ENCODE measurements at places on chromosomes 5 and 9.

GRCh38 chr9:79780559-79780958 is 208.8 kb downstream of the TLE4 start:
- DNase-seq = no peak

- no peak for DNase-seq
Observed at GRCh38 chr9:33718987-33719386, 76.4 kb upstream of the PRSS3 start.

- DNase-seq = peak; percentile 12
Observed at GRCh38 chr5:43191740-43192557, at the start of gene NIM1K. Gene NIM1K (plus strand): TSS chr5:43192225. CDS start chr5:43245776, 53,551 bp downstream.

DNA sequence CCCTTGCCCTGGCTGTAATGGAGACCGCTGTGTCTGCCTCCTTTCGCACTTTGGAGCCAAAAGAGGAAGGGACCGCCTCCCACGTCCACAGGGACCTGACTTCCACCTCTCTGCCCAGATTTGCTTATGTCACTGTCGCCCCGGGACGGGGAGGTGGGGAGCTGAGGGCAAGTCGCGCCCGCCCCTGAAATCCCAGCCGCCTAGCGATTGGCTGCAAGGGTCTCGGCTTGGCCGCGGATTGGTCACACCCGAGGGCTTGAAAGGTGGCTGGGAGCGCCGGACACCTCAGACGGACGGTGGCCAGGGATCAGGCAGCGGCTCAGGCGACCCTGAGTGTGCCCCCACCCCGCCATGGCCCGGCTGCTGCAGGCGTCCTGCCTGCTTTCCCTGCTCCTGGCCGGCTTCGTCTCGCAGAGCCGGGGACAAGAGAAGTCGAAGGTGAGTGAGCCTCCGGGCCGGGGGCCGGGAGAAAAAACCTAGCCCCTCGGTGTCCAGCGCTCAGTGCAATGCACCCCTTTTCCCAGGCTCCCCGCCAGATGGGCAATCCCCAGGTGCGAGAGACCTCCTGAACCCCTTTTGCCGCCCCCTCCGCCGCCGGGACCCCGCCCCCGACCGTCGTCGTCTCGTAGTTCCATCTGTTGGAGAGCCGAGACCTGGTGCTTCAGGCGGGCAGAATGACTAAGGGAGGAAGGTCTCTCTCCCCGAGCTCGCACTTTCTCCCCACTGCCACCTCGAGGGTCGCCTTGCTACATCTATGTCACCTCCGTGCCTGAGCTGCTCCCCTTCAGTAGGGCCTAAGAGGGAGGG is at the start of gene GPX3:
TSS of gene GPX3 (plus strand) at position 288 of the 807 bp plus-strand sequence. CDS start at position 352, 64 bp downstream.
- no peak for DNase-seq

GRCh38 chr5:23675456-23675855 is 168.0 kb downstream of the PRDM9 start:
- DNase-seq = no peak

- DNase-seq = no peak
Observed at GRCh38 chr5:38291355-38291754, 33.0 kb downstream of the EGFLAM start.

DNA sequence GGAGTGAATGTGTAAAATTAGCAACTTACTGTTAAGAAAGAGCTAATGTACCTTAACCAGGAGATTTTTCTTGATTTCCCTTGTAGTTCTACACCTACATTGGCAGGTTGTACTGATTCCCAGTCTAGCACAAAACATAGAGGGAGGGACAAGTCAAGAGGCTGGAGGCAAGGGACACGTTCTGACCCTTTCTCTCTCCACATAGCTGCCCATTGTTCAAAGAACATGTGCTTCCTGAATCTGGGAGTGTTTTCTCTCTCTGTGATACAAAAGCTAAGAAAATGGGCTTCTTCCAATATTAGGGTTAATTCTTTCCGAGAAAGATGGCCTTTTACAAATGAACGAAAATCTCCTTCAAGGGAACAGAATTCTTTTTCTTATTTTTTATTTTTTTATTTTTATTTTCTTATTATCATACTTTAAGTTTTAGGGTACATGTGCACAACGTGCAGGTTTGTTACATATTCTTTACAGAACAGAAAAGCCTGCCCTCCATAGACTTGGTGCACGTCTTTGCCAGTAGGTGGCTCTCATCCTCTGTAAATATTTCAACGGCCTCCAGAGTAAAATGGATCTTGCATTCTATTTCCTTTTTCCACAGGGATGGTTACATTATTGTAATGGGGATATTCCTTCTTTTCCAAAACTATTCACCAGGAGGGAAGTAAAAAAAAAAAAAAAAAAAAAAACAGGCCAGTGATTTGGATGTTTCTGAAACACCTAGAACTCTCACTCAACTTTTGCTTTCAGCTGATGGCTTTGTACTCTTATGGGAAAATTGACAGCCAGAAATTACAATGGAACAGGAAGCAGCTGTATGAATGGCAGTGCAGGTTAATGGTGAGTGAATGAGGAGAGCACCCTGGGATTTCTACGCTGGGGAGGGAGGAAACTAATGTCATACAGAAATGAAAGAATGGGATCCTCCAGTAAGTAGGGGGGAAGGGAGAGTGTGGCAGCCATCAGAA is 13.1 kb upstream of the IFNA5 start:
- no peak for DNase-seq

GRCh38 chr5:87951661-87952060 is 317.0 kb downstream of the TMEM161B start:
- no peak for DNase-seq

DNA sequence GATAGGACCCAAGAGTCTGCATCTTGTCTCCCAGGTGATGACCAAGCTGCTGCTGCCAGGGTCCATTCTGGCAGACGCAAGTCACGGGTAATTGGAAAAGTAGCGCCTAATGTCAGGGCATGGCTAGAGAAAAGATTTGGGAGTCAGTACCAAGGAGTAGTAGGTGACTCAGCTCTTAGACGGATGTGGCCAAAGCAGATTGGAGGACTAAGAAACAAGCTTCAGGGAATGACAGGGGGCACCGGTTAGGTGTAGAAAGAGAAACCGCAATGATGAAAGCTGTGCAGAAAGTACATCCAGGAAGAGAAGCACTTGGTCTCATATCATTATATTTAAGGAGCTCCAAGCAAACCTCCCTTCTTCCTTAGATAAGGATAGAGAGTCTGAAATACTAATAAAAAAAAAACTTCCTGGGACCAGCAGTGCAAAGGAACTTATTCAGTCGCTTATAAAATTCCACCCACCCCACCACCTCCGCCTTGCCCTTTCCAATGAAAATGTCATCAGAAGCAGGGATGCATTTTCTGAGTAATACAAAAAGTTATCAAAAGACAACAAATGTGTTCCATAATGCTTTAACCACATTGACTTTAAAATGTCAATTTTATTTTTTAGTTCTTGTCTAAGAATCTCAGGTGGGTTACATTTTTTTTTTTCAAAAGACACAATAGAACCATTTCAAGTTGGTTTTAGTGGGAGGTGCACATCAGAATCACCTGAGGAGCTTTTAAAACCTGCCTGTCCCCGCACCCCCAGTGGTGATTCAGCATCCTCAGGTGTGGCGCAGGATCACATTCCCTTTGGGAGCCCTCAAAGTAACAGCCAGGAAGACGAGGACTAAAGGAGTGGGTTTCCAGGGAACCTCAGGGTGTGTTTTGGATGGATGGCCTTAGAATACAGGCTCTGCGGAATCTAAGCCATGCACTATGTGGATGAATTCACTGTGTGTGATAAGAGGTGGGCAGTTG is 31.2 kb downstream of the PTPN3 start:
- no peak for DNase-seq

DNA sequence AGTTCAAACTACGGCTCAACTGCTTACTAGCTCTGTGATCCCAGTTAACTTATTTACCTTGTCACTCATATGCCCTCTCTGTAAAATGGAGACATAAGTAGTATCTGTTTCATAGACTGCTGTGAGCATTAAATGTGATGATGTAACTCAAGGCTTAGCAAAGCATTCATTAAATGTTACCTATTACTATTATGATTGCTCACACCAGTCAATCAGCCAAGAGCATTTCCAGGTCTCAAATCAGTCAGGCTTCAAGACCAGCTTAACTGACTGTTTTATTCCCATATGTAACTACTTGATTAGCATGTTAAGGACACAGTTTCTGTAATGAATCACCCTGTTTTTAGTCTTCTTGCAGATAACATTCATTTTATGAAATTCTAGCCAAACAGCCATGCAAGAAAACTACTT is 413.3 kb downstream of the MLLT3 start:
- DNase-seq = no peak

DNA sequence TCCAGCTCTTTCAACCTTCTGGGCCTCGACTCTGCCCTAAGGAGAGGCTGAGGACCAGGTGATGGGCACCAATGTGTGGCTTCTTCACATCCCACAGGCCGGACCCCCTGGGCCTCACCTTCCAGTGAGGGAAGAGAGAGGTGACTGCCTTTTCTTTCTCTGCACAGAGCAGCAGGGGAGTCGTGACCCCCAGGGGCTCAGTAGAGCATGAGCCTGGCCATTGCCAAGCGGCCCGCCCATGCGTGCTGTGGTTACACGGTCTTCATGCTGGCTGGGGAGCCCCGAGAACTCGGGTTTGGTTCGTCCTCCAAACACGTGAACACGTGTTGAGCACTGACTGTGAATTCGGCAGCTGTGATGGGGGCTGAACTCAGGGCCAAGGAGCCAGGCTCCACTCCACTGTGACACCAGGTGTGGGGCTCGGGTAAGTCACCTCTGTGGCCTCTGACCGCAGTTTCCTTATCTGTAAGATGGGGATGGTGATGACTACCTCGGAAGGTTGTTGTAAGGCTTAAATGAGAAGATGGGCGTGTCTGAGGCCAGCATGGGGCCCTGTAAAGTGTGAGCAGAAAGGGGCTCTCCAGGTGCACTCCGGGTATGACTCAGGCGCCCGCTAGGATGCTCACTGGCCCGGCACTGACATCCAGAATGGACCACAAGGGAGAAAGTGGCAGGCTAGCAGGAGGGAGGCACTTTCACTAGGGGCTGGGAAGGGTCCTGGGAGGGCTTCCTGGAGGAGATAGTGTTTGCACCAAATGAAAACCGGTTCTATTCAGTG is 13.4 kb upstream of the GRHPR start:
- DNase-seq = no peak

- DNase-seq = no peak
Observed at GRCh38 chr5:125461641-125462072, 715.2 kb upstream of the ZNF608 start.

DNA sequence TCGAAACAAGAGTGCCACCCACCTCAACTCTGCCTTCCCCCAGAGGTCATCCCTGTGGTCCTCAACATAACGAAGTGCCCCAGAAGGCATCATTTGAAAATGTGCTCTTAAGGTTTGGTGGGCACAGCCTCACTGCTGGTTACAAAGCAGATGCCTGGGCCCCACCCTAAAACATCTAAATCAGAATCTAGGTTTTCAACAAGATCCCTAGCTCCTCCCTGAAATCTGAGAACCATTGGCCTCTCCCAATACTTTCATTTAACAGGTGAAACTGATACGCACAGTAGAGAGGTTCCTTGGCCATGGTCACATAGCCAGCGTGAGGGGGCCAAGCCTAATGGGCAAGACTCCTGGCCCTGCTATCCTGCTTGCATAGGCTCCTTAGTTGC is 376.2 kb upstream of the CLINT1 start:
- DNase-seq = no peak

- no peak for DNase-seq
Observed at GRCh38 chr5:87081016-87081415, 186.7 kb upstream of the RASA1 start.

DNA sequence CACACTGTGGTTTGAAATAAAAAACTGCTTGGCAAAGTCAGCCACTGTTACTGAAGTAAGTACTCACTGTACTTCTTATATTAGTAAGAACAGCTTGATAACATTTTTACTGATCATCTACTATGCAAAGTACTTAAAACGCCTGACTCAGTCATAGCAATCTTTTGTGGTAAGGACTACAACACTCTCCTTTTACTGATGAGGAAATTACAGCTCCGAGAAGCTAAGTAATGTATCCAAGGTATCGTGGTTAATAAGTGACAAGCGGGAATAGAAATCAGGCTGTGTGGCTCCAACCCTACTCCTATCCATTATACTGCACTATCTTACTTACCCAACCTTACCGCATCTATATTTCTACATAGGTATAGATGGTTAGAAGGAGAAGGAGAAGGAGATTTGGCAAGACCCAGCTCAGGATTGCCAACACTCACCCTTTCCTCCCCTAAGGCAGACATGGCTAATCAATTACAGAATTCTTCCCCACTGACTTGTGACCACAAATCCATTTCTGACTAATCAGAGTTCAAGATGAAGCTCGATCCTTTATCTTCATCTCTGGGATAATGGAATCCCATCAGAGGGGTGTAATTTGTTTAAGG is 281.4 kb downstream of the SPOCK1 start:
- no peak for DNase-seq

DNA sequence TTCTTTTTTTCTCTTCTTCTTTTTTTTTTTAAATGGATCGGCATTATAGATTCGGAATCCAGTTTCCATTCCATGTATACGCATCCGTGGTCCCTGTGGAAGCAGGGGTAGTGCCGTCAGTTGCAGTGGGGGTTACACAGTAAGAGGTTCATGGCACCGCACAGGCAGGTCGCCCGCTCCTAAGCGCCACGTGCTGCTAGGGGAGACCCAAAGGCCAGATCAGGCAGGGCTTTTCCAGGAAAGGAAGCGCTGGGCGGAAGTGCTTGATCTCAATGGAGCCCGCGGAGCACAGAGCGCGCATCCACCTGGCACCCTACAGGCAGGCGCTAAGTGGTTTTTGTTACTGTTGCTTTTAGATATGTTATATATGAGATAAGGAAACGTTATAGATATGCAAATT is 174.8 kb upstream of the OR13F1 start:
- no peak for DNase-seq

DNA sequence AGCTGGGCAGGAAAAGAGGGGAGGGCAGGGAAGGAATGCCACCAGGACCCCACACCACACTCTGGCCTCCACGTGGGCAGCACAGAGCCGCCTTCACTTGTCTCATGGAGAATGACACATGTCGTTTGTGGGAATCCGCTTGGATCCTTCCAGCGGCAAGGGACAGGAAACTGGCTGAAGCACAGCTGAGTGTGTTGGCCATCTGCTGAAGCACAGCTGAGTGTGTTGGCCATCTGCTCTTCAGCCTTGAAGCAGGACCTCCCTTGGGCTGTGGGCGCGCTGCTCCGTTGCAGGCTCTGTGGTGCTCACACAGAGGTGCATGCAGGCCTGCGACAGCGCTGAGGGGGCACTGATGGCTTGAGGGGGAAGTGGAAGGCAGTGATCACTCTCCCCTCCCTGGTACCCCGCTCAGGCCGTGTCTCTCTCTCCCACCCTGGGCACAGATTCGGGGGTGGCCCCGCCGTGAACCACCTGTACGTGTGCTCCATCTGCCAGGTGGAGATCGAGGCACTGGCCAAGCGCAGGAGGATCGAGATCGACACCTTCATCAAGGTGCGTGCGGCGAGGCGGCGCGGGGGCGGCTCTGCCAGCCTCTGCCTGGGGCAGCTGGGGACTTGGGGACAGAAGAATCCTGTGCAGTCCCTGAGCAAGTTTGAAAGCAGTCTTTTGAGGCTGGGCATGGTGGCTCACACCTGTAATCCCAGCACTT is 40.6 kb downstream of the USP20 start:
- no peak for DNase-seq

- DNase-seq = peak; percentile 28
Observed at GRCh38 chr5:150263801-150264621, 25.6 kb downstream of the CAMK2A start.

- DNase-seq = no peak
Observed at GRCh38 chr5:50965654-50966375, 299.4 kb downstream of the PARP8 start.

- DNase-seq = no peak
Observed at GRCh38 chr9:131270171-131271015, 5.9 kb downstream of the FAM78A start.

- DNase-seq = no peak
Observed at GRCh38 chr5:98258939-98259338, 514.5 kb upstream of the RGMB start.

Measured in GOT3 (cell line).